ENCODE measurements at places on chromosomes 11 and 22. TPM values are rescaled to one million over a fixed set of nuclear protein-coding genes. Genes with fewer than 3 reads are reported as not detected.

DNA sequence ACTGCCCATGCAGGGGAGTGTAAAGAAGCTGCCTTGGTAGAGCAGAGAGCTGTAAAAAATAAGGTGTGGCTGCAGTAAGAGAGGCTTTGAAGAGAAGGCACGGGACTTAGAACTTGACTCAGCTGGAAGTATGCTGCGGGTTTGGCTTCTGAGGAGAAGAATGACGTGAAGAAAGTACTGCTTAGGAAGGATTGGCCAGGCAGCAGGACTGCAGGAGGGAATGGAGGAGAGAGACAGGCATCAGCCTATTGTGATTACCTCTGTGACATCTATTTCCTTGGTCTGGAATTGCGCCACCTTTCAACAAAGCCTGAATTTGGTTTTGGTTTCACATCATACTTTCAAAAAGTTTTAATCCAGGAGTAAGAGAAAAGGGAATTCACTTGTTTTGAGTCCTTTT is 22.5 kb downstream of the PRRG4 start:
- no peak for DNase-seq

DNA sequence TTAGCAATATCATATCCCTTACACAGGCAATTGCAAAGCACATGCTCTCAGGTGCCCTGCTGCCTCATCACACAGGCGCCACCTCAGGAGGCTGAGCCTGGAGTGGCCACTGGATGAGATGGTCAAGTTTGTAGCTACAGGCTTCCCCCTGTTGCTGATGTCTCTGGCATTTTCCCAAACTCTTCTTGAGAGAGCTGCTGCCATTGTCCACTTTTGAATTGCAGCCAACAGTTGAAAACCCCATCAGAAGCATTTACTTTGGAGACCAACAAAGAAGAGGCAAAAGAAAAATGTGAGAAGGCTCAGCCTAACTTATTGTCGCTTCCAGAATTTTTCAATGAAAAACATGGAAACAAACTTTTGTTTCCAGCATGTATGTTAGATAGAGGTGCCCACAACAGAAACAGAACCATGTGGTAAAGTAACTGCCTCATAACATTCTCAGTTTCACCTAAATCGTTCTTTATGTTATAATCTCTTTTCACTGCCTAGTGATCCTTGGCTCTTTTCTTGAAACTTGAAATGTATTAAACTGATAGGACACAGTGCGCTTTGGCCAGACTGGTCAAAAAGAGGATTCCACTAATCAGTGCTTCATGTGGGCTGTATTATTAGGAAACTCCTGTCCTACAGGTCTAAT is 47.6 kb upstream of the OR8B8 start:
- DNase-seq = no peak

- no peak for DNase-seq
These were observed 2249.5 kb downstream of the LRRC4C start for GRCh38 chr11:39209981-39210380.

GRCh38 chr11:46378296-46378695 is 3.2 kb upstream of the MDK start:
- no peak for DNase-seq

- no peak for DNase-seq
These were observed 5.8 kb upstream of the CCND1 start for GRCh38 chr11:69635195-69635594.

GRCh38 chr11:93481279-93481678 is 61.9 kb downstream of the SMCO4 start:
- no peak for DNase-seq

DNA sequence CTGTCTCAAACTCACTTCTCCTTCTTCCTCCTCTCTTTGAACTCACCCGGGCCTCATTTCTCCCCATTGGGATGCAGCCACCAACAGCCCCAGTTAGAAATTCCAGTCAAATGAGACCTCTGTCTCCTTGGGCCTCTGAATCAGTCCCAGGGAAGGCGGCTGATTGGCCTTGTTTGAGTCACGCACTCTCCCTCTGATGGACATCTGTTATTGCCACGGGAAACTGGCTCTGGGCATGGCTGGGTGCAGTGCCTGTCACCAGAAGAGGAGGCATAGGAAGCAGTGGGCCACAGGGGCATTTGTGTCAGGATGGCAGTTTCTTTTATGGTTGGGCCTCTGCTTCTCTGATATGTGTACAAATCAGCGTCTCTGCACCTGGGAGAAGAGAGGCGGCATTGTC is 9.6 kb upstream of the WNT11 start:
- DNase-seq = no peak

DNA sequence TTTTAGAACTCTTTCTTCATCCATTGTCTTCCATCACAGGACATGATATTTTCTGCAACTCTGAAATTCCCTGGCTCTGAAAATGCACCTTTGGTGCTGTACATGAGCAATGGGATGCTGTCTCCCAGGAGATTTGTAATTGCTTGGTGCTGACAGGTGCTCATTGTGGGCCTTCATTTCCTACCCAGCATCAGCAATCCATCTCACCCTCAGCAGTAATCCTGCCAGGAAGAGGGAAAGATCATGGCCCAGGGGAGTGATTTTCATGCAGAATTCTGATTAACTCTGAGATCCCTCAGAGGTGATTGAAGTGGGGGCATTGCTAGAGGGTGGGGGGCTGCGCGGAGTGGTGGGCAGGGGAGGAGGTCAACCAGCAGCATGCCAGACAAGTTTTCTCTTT is 651.7 kb downstream of the NELL1 start:
- no peak for DNase-seq

GRCh38 chr11:17471501-17471900 is 5.1 kb downstream of the ABCC8 start:
- DNase-seq = no peak

GRCh38 chr11:15920856-15921629 is 435.3 kb downstream of the SOX6 start:
- no peak for DNase-seq

- DNase-seq = no peak
These were observed 5.4 kb downstream of the OR8B12 start for GRCh38 chr11:124538019-124538418.

DNA sequence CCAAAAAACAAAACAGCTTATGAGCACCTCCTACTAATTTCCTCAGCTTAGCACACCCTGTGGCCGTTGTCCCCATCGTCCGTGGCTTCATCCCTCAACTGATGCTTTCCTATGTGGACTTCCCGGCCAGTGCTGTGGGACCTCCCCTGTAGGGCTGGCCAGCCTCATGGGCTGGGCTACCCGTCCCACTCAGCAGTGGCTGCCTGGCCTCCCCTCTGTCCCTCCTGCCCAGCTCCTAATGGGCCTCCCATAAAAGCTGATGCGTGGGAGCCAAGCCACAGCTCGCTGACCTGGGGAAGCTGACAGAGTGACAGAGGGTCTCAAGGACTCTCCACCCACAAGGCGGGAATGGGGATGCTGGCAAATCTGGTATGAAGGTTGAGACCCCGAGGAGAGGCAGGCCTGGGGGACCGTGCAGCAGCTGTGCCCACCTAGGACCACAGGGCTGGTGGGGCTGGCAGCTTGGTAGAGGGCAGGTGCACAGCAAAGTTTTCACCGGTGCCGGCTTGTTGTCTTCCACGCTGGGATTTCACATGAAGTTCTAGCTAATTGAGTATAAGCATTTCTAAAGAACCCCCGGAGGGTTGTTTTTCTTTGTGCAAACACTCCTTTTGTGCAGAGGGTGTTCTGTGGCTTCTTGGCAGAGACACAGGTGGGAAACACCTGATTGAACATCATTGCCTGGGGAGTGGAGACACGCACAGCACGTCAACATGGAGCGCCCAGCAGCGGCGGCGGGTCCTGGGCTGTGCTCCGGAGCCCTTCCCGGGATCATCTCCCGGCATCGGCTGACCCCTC is 23.2 kb downstream of the TBX1 start:
- no peak for DNase-seq

DNA sequence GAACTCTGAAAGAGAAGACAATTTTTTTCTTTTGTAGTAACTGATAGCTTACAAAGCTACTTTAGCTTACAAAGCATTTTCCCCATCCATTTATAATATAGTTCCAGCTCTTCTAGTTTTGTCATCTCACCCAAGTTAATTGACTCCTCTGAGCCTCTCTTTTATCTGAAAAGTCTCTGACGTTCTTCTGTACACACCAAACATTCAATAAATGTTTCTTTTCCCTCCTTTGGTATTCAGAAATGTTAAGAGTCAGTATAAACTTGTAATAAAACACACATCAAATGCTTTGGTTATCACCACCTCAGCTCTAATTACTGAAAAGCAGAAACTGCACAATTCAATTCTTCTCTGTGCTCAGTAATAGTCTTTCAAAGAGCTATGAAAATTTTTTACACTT is 5.9 kb downstream of the CCDC90B start:
- DNase-seq = no peak

- no peak for DNase-seq
These were observed 42.4 kb downstream of the ABTB2 start for GRCh38 chr11:34315394-34315793.

DNA sequence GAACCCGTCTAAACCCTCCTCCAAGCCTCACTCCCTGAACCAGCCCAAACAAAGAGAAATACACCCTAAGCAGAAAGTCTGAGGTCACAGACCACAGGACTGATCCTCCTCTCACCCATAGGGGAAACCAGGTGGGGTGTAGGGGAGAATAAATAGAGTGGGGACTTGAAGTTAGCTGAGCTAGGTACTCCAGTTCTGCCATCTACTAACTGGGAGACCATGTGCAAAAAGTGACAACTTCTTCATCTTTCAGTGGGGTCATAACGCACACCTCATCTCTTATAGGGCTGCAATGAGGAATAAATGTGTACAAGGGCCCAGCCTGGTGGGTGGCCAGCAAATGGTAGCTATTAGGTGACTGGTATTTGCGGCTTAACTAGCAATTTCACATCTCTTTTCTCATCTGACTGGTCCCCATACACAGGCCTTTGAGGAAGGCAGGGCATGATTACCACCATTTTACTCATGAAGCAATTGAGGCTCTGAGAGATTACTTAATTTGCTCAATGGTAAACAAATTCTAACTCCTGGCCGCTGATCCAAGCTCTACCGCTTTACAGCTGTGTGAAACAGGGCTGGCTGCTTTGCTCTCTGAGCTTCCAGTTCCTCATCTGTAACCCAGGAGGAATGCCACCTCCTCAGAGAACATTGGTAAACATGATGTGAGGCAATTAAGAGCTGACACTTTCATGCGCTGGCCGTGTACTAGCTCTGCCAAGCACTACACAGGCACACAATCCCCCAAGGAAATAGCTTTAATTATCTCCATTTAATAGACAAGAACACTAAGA is 16.6 kb downstream of the TBC1D10A start:
- peak; percentile 70 for DNase-seq

DNA sequence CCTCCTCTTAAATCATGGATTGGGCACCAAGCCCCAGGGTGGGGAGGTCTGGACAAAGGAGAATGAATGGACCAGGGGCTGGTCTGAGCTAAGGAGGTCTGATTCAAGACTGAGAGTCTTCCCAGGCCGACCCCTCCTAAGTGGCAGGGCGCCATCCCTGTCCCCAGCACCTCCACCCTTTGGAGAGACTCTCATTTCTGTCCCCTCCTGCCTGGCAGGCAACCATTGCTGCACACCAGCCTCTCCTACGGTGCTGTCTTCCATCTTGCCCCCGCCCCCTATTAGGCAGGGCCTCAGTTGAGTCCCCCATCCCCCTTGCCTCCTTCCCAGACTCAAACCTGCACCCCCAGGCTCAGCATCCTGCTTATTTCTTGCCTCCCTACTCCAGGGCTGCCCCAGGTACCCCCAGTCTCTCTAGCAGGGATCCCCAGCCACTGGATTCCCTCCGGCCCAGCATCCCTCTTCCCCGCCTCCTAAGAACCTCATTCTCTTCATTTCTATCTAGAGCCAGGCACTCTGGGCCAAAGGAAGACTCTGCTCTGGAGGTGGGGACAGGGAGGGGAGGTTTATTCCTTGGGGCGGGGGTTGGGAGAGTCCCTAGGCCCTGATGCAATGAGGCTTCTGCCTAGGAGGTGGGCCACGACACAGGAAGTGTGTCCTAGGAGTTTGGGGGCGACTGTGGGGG is 1.7 kb upstream of the RCOR2 start:
- DNase-seq = no peak

DNA sequence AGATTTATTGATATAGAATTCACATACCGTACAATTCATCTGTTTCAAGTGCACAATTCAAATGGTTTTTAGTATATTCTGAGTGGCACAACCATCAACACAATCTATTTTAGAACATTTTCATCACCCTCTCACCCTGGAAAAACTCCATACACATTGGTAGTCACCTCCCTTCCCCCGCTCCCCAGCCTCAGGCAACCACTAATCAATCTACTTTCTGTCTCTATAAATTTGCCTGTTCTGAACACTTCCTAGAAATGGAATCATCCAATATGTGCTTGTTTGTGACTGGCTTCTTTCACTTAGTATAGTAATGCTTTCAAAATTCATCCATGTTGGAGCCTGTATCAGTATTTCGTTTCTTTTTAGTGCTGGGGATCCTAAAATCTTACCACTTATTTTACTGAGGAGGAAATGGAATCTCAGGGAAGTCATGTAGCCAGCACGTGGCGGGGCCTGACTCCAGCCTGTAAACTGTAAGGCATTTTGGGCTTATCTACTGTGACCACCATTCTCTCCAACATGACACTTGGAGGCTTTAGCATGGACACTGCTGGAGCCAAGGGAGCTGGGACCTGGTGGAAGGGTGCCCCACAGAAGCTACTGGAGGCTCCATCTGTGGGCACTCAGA is 905 bp upstream of the UCP3 start:
- no peak for DNase-seq

- DNase-seq = no peak
These were observed 14.0 kb downstream of the EP300 start for GRCh38 chr22:41106122-41106968.

DNA sequence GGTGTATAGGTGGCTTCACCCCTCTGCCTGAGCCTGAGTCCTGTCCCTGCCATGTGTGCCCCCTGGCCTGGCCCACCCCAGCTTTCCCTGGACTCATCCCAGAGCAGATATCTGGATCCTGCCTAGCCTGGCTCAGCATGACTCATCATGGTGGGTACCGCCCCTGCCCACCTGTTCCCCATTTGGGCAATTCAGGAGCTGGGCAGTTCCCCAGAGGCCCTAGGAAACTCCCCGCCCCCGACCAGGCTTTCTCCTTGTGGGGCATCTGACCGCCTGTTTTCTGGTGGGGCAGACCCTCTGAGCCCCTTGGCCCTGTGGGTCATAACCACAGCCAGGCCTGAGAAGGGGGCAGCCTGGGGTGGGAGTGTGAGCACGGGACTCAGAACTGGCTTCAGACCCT is 4.4 kb downstream of the TSPO start:
- no peak for DNase-seq

KIRREL3 gene
- not detected for total RNA-seq

MCM5 gene
- 275 TPM for total RNA-seq

HMOX1 gene
- total RNA-seq = 0.34 TPM

F2 gene
- not detected for total RNA-seq

TBRG1 gene
- 36.2 TPM for total RNA-seq

CD3D gene
- total RNA-seq = 588 TPM
